ENCODE measurements at places on chromosomes 16 and 17.
A peak's percentile ranks its signal among the peaks of the same experiment; 100 is the strongest.

- no peak overlapping the region for H3K27ac ChIP-seq
- no peak overlapping the region for H3K4me3 ChIP-seq
- no peaks in the 10 kb centered on the region for H3K27me3 ChIP-seq
- no peak for DNase-seq
- no peaks in the 10 kb centered on the region for H3K36me3 ChIP-seq
Measured at GRCh38 chr17:4529533-4530152, 25.5 kb downstream of the MYBBP1A start.

- no peak overlapping the region for H3K27ac ChIP-seq
- no peak for DNase-seq
- H3K4me3 ChIP-seq = peak overlapping the region; percentile 93
- peaks cover 49% of the 10 kb centered on the region for H3K36me3 ChIP-seq
- H3K4me1 ChIP-seq = peaks cover 14% of the 10 kb centered on the region
Measured at GRCh38 chr17:16439303-16439791, 24.0 kb downstream of the TRPV2 start.

DNA sequence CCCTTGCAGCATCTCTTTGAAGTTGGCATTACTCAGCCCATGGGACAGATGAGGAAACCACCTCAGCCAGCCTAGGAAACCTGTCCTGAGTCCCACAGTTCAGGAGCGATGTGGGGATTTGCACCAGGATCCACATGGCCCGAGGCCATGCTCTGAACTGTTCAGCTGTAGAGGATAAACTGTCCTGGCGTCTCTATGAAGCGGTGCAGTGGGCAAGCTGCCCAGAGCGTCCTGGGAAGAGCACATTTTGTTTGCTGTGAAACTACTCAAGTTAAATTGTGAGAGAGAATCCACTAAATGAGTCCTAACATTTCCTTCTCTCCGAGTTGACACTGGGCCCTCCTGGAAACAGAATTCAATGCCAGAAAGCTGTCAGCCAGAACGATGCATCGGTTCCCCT, 276.6 kb upstream of the TNRC6C start:
- H3K4me1 ChIP-seq = peaks cover 6% of the 10 kb centered on the region
- no peak overlapping the region for H3K4me3 ChIP-seq
- H3K27ac ChIP-seq = no peak overlapping the region
- H3K27me3 ChIP-seq = no peaks in the 10 kb centered on the region
- no peaks in the 10 kb centered on the region for H3K36me3 ChIP-seq

GRCh38 chr17:6901086-6901485, 69.6 kb upstream of the TEKT1 start:
- no peaks in the 10 kb centered on the region for H3K27me3 ChIP-seq
- DNase-seq = no peak
- peaks cover 2% of the 10 kb centered on the region for H3K36me3 ChIP-seq
- H3K4me3 ChIP-seq = no peak overlapping the region

DNA sequence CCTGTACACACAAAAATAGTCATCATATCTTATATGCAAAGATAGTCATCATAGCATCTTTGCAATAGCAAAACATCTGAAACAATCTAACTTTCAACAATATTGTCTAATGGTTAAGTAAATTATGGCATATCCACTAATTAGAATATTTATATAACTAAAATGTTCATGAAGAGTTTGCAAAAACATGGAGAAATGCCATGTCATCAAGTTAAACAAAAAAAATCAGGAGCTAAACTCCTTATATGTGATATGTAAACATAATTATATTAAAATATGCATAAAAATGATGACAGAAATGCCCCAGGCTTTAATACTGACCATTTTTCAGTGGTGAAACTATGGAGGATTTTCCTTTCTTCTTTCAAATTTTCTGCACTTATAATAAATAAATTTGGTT, 22.3 kb upstream of the XYLT1 start:
- no peaks in the 10 kb centered on the region for H3K27me3 ChIP-seq
- DNase-seq = no peak
- H3K36me3 ChIP-seq = no peaks in the 10 kb centered on the region
- H3K4me3 ChIP-seq = no peak overlapping the region

GRCh38 chr16:86901483-86901882, 323.1 kb downstream of the FOXL1 start:
- DNase-seq = no peak
- no peaks in the 10 kb centered on the region for H3K36me3 ChIP-seq
- peaks cover 6% of the 10 kb centered on the region for H3K4me1 ChIP-seq
- H3K27me3 ChIP-seq = no peaks in the 10 kb centered on the region
- no peak overlapping the region for H3K27ac ChIP-seq

DNA sequence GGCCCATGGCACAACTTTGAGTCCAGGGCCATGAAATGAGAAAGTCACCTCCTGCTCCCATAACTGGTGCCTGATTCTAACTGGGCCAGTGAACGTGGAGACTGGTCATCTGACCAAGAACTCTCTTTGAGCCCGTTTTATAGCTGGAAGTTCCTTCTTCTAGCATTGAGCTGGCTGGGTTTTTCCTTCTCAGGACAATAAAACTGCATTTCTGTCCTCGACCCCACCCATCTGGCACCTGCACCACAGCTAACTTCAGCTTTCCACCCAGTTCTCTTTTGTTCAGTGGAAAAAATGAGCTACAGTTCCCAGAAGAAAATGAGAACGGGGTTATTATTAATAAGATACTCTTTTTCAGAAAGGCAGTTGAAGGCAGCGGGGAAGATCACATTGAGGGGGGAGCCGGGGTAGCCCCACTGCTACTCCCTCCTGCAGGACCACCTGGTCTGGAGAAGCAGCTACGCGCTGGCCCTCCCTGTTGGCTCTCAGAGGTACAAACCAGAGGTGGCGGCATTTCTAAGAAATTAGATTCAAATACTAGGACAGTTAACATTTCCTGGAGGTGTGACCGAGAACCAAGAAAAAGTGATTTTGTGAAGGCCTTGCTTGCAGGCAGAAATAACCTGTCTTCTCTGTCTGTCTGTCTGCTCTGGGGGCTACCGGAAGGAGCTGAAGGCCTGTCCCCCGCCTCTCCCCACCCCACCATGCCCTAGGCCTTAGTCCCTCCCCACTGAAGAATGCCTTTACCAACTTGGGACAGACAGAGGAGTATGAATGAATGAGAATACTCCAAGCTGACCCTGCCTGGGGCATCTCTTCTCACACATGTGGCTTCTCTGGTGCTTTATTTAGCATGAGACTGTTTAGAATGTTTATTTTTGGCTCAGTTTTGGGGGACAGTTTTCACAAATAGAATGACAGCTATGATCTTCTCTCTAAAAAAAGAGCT, 123.9 kb downstream of the XYLT1 start:
- H3K27me3 ChIP-seq = no peaks in the 10 kb centered on the region
- H3K4me3 ChIP-seq = no peak overlapping the region
- no peak overlapping the region for H3K27ac ChIP-seq

DNA sequence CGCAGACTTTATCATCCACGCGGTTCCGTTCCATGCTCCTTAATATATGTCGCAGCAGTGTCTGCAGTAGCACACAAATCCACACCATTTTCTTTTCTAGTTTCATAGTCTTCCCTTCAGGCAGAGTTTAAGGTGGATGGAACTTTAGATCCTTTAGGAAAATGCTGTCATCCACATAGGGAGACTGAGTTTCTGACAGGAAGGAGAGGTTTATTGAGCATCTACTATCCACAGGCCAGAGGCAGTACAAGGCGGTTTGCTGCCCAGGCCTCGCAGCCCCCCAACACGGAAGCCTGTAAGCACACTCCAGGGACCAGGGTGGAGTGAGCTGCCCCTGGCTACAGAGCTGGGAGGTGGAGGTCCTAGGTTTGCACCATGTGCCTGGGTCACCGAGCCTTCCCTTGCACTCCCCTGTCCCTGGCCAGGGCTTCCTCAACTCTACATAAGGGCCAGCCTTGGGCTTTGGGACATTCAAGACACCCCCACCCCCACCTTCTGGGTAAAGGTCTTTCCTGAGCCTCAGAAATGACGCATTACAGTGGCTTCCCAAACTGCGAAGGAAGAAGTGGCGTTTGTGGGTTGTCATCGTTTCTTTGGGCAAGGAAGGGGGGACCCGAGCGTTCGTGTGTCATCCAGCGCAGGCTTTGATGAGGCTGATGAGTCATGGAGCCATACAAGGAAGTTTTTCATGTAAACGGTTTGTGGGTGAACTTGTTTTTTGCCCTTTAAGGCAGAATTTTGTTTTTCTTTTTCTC, 146.5 kb upstream of the PLCG2 start:
- H3K4me3 ChIP-seq = no peak overlapping the region
- H3K4me1 ChIP-seq = peaks cover 28% of the 10 kb centered on the region
- no peak overlapping the region for H3K27ac ChIP-seq
- no peak for DNase-seq

GRCh38 chr16:19808061-19808641, 76.5 kb downstream of the GPRC5B start:
- H3K4me1 ChIP-seq = peaks cover 2% of the 10 kb centered on the region
- H3K27me3 ChIP-seq = no peaks in the 10 kb centered on the region
- H3K36me3 ChIP-seq = no peaks in the 10 kb centered on the region
- no peak overlapping the region for H3K27ac ChIP-seq
- H3K4me3 ChIP-seq = no peak overlapping the region

- H3K4me3 ChIP-seq = no peak overlapping the region
- H3K27ac ChIP-seq = no peak overlapping the region
- DNase-seq = no peak
- H3K27me3 ChIP-seq = no peaks in the 10 kb centered on the region
- peaks cover 2% of the 10 kb centered on the region for H3K4me1 ChIP-seq
- H3K36me3 ChIP-seq = no peaks in the 10 kb centered on the region
Measured at GRCh38 chr16:48608452-48608851, 1.5 kb downstream of the N4BP1 start.

GRCh38 chr17:76493505-76494167, 7.6 kb downstream of the RHBDF2 start:
- no peak overlapping the region for H3K27ac ChIP-seq
- H3K27me3 ChIP-seq = peaks cover 60% of the 10 kb centered on the region
- no peaks in the 10 kb centered on the region for H3K36me3 ChIP-seq
- H3K4me3 ChIP-seq = no peak overlapping the region
- H3K4me1 ChIP-seq = peaks cover 26% of the 10 kb centered on the region

- no peak for DNase-seq
- H3K27ac ChIP-seq = no peak overlapping the region
- peaks cover 22% of the 10 kb centered on the region for H3K36me3 ChIP-seq
- no peaks in the 10 kb centered on the region for H3K27me3 ChIP-seq
- H3K4me3 ChIP-seq = no peak overlapping the region
- no peaks in the 10 kb centered on the region for H3K4me1 ChIP-seq
Measured at GRCh38 chr16:11748404-11749254, 6.0 kb upstream of the TXNDC11 start.

All from neuronal stem cell (in vitro differentiated cells).